NCI-H524 (cell line): ENCODE measurements at places on chromosomes 12 and 14.

- DNase-seq: no peak
Observed at GRCh38 chr14:101113835-101114725, 210.6 kb upstream of the RTL1 start.

DNA sequence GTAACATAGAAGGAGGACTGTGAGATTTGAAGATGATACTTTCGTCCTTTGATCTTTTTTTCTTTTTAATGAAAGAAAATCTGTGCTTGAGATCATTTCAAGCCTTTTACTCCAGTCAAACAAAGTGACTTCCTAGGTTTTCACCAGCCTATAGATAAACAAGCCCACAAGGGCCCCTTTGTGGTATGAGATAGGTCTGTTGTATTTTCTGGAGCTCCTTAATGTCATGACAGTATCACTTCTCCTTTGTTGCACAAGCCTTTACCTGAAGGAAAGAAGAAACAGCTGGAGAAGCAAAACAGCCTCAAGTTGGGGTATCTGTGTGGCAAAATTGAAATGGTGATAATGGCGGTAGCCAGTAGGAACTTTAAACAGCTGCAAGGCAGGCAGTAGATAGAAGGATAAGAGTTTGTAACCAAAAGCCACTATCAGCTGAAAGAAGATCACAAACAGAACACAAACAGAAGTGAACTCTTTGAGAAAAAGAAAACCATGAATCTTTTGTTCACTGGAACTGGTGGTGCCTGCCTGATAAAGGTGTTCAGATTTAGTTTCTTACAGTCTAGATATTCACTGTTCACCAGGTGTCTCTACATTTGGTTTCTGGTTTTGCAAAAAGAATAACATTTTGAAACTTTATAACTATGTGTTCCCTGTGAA is 96.8 kb downstream of the LGR5 start:
- no peak for DNase-seq

DNA sequence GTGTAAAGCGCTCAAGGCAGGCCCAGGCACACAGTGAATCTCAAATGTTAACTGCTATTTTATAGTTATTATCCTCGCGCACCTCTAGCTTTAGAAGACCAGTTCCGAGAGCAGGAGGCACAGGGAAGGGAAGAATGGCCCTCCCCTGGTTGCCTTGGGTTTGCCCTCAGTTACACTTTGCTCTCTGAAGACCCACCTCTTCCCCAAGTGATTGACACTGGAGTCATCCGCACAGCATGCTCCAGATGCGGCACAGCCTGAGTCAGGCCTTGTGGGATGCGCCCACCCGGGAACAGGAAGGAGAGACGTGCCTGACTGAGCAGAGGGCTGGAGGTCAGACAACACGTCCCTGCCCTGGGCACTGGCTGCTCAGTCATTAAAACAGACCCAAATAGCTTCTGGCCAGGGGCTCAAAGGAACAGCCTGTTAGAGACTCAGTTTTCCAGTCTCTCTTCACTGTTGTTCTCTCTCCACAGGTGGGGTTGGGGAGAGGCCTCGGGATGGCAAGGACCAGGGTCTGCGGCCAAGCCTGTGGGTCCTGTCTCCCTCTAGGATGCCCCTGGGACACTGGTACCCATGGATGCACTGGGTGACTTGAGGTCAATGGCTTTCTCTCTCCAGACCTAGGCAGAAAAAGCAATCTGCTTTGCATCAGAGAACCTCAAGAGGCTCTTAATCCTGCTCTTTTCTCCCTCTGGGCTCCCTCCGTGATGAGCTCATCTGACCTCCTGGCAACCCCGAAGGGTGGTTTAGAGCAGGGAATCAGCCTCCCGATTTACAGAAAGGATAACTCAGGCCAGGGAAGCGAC is 13.6 kb upstream of the MLXIP start:
- DNase-seq: peak; percentile 84

GRCh38 chr12:48969833-48970701 is 1.5 kb downstream of the WNT10B start:
- DNase-seq: peak; percentile 27

DNA sequence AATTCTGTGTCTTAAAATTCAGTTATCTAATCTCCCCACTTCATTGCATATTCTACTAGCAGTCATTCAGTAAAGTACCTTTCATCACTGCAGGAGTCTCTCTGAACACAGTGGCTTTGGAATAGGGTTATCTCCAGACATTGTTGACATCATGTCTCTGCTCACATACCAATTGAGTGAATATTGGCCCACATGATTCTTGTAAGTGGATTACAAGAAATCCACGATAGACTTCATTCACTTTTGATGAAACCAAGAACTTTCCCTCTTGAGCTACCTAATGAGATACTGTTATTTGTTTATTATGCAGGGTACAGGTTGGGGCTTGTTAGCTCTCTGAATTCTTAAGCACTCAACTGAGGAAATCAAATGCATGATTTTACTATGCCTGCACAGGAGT is 284.9 kb downstream of the RAD51B start:
- DNase-seq: no peak

DNA sequence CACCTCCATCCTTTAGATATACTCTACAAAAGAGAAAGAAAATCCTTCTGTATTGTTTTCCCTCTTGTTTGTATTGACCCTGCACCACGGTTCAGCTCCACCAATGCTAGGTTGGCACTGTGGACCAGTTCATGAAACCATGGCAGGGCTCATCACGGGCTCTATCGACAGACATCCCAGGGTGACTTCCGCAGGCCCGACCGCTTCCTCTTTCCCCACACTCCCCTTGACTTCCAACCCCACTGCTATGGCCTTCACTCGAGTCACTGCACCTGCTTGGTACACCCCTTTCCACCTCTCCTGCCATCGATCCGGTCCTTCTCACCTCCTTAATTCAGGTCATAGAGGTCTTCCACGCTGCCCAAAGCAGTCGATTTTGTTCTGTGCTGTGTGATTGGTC is 21.2 kb upstream of the AKAP5 start:
- DNase-seq: no peak

DNA sequence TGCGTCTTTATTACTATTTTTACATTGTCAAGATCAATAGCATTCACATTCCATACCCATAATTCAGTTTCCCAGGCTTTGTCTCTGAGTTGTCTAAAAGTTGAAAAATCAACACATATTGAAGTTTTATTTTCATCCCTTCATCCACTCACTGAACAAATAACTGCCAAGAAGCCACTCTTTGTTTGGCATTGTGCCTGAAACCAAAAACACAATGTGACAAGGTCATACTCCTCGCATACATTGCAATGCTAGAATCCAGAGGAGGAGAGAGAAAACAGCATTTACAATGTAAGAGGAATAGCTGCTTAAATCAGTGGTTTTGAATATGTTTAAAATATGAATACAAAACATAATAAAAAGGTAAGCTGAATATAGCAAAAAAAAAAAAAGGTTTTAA is 71.8 kb downstream of the CCDC60 start:
- DNase-seq: no peak

DNA sequence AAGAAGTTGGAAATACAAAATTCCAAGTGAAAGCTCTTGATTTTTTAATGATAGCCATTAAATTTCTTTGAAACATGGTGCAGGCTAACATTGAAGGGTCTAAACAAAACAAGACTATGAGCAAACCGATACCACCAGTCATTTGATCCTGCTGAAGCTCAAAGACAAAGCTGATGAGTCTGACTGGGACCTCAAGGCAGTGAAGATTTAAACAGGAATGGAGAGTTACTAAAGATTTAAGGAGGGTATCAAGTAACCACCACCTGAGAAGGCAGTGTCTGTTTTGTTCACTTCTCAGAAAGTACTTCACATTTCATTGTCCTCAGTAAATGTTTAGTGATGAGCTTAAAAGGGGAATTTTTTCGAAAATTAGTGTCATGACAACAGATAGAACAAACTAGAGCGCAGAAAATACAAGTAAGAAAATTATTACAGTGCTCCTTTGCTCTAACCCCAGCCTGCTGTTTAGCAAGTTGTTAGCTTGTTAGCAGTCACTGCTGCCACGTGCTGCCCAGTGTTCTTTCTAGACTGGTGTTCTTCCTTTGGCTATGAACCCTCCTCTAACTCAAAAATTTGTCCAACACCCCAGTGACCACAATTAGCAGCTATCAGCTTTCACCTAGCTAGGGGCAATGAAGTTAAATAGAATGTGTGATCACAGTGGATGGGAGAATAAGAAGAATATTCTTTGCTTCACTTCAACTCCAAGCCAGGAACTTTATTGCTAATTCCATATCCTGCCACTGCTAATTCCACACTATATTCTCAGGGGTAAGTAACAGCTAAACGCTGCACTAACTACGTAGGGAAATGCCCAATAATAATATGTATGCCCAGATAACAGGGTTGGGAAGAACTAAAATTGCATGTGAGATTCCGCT is 41.1 kb downstream of the YAF2 start:
- DNase-seq: no peak

- DNase-seq: no peak
Observed at GRCh38 chr14:66037361-66037760, 448.8 kb upstream of the CCDC196 start.

- no peak for DNase-seq
Observed at GRCh38 chr14:95659293-95659989, 26.8 kb upstream of the TCL1B start.

- no peak for DNase-seq
Observed at GRCh38 chr12:99259040-99259934, 388.3 kb upstream of the GARIN6 start.

DNA sequence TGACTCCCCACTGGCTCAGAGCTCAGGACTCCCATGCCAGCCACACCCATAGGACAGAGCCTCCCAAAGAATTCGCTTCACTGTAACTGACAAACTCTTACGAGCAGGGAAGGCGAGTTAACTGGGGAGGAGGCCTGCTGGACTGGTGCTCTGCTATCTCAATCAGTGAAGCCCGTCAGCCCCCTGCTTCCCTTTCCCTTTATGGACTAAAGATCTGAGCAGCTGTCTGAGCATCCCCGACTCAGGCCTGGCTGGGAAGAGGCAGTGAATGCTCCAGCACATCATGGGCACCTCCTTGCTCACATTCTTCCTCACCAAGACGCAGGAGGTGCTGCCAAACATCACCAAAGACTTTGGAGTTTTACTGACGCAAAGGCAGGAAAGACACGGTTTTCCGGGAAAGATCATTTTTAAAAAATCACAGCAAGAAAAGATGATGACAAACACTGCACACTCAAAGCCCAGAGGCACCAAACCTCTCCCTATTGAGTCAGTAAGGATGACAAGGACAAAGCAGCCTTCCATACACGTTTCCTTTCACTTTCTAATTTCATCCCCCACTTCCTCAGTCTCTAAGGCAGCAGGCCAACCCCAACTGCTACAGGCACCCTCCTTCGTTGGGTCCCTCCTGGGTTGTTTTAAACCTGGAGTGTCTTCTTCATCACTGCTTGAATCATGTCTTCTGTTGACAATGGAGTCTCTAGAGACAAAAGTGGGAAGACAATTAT is 45.0 kb upstream of the P2RX7 start:
- DNase-seq: no peak

DNA sequence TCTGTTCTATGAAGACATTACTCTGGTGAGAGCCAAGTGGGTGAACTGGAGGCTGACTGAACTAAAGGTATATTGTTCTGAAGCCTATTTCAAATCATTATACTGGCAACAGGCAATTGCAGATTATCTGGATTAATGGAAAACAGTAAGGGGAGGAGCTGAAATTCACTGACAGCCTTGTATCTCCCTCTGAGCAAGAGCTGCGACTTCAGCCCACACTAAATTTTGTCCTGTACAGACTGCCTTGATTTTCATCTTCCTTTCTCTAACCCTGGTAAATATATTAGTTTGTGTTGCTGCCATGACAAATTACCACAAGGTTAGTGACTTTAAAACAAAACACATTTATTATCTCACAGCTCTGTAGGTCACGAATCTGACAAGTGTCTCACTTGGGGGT is 231.1 kb downstream of the SLC2A13 start:
- no peak for DNase-seq

DNA sequence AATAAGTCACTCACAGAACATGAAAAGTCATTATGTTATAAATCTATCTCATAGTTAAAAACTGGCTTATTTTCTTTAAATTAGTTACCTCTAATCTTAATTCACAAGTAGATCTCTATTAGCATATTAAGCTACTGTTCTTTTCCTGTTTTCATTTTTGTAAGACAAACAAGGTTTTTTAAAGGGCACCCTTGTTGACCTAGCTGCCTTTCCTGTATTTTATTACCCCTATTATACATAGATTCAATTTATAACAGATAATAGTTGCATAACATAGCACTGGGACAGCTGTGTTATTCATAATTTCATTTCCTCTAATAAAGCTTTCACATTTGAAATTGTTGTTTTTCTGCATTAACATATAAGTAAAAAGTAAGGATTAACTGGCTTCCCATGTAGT is 1500.7 kb upstream of the FLRT2 start:
- no peak for DNase-seq

DNA sequence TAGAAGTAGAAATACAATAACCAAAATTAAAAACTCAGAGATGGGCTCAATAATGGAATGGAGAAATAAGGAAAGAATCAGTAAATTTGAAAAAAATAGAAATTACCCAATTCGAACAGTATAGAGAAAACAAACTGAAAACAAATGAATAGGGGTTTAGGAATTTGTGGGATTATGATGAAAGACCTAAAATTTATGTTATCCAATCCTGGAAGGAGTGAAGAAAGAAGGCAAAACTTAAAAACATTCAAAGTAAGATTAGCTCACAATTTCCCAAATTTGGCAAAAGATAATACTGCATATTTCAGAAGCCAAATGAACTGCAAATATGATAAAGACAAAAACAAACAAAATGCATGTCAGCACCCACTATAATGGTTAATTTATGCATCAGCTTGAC is 177.1 kb downstream of the CCDC91 start:
- no peak for DNase-seq

DNA sequence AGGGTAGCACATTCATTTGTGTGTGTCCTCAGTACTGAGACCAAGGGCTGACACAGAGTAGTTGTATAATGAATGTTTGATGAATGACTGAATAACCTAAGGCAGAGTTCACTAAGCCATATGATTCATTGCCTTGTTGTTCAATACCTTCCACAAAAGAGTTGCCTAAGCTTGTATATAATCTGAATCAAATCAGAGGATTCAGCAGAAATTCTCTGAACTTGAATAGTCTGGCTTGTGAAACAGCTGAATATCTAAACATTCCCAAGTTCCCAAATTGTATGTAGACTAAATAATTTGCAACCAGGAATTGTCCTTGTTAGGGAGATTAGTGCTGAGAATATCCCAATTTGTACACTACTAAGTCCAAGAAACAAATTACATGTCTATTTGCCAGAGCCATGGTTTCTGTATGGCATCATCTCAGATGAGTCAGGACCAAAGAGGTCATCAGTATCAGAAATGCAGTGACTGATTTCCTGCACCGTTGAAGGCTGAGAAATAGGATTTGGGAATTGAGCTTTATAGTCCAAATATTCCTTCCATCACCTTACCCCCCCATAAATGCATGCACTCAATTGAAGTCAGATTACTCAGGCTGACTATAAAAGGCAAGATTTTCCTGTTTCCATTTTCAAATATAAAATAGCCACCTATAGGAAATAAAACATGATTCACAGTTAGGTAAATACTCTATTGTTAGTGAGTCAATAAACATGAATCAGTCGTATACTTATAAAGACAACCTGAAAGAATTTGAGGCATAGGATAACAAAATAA is 168.7 kb downstream of the PHLDA1 start:
- no peak for DNase-seq

GRCh38 chr14:20412411-20412810 is 890 bp downstream of the TEP1 start:
- DNase-seq: no peak
